ENCODE measurements at places on chromosomes 3 and 15.

- no peak for DNase-seq
These were observed 169.3 kb upstream of the LRRN1 start for GRCh38 chr3:3629911-3630310.

- peak; percentile 66 for DNase-seq
These were observed 332.7 kb upstream of the THBS1 start for GRCh38 chr15:39248204-39248603.

- peak; percentile 67 for DNase-seq
These were observed 51.6 kb upstream of the LCTL start for GRCh38 chr15:66617137-66618090.

DNA sequence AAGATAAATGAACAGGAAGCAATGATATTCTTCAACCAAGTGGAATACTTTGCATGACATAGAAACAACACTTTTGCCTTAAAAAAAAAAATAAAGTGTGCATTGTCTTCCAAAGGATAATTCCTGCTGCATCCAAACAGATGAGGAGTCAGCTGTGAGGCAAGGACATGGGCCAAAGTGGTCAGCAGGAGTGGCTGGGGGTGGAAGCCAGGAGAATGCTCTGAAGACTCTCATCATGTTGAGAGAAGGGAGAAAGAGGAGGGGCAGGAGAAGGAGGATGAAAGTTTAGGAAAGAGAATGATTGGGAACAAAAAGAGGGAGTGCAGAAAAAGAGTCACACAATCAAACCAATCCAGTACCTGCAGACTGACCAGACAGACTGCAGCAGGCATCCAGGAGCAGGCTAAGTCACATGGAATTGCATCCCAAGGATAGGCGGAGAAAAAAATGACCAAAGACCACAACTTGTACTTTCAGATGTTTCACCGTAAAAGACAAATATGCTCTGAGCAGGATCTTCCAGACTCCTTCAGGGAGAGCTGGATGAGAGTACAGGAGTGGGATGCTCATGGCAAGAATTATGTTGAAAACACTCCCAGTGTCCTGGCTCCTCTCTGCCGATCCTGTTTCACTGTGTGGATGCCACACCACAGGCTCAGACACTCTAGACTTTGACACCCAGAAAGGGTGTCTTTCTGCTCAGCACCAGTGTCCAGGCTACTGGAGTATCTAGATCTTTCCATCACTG is 11.9 kb downstream of the ABI3BP start:
- no peak for DNase-seq

DNA sequence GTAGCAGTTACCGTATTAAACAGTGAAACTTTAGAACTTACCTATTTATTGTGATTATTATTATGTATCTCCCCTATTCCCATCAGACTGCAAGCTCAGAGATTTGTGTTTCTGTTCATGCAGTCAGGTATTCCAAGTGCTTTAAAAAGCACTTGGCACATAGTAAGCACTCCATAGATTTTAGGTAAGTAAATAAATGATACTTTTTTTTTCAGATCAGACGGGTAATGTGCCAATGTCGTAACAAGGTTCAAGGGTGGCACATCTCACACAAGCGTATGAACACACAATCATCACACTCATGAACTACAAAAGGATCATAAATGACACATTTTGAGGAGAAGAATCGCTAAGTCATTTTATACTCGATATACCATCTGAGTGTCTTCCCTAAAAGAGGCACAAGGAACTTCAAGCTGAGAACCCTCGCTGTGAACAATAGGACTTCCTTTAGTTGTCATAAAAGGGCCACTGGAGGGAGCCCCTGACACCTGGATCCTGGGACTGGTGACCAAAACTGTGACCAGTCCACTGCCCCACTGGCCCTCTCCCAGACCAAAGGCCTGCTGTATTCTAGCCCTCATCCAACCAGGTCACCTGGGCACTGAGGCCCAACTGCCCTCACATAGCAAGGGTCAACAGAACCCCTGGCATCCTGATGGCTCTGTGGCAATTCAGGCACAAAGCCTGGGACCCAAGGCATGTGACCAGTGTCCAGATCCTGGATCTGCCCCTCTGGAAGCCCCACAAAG is 32.1 kb downstream of the KIF9 start:
- DNase-seq = peak; percentile 47

- peak; percentile 81 for DNase-seq
These were observed 65.5 kb downstream of the GALK2 start for GRCh38 chr15:49235446-49236124.

DNA sequence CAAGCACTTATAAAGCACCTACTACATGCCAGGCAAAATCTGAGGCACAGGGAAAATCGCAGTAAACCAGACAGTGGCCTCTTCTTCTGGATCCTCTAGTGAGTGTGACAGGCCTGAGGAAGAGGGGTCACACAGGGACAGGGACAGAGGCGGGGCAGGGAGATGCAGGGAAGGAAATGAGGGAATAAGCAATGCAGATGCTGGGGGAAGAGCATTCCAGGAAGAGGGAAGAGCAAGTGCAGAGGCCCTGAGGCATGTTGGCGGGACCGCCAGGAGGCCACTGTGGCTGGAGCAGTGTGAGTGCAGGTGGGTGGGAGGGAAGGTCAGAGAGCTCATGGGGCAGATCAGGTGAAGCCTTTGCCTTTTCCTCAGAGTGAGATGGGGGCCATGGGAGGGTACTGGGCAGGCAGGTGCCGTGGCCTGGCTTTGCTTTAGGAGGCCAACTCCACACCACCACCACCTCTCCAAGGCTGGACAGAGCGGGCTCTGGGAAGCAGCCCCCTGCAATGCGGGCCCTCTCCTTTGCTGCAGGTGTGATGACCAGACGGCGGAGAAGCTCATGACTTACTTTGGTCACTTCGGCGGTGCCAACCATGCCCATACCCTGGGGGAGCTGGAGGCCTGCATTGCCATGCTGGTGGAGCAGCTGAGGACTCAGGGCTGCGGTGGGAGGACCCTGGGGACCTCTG is 26.8 kb upstream of the GP9 start:
- no peak for DNase-seq

GRCh38 chr3:106588739-106589138 is 719.9 kb upstream of the CBLB start:
- no peak for DNase-seq

DNA sequence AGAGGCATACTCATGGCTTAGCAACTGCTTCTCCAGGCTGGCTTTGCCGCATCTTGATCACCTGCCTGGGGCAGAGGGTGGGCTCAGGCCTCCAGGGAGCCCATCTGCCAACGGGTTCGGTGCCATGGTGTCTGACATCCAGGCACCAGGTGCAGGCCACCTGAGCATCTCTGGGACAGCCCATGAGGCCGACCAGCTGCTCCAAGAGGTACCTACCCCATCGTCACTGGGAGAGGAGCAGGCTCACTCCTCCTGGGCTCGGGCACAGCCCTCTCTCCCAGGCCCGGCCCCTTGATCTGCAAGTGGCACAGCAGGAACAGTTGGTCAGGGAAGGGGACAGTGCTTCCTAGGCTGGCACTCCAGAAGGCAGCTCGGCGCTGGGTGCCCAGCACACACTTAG is 21.9 kb downstream of the TPRA1 start:
- no peak for DNase-seq

DNA sequence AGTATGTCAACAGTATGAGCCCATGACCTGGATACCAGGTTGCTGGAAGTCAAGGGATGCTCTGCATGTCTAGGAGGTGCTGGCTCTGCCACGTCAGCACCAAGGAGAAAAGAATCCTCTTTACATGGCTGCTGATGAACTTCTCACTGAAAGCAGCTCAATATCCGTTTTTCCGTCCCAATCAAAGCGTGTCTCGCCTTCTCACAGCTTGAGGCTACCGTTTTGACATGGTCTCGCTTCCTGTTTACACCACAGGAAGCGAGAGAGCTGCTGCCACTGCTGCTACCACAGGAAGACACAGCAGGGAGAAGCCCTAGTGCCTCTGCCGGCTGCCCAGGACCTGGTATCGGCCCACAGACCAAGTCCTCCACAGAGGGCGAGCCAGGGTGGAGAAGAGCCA is 27.3 kb downstream of the STARD5 start:
- DNase-seq = no peak

DNA sequence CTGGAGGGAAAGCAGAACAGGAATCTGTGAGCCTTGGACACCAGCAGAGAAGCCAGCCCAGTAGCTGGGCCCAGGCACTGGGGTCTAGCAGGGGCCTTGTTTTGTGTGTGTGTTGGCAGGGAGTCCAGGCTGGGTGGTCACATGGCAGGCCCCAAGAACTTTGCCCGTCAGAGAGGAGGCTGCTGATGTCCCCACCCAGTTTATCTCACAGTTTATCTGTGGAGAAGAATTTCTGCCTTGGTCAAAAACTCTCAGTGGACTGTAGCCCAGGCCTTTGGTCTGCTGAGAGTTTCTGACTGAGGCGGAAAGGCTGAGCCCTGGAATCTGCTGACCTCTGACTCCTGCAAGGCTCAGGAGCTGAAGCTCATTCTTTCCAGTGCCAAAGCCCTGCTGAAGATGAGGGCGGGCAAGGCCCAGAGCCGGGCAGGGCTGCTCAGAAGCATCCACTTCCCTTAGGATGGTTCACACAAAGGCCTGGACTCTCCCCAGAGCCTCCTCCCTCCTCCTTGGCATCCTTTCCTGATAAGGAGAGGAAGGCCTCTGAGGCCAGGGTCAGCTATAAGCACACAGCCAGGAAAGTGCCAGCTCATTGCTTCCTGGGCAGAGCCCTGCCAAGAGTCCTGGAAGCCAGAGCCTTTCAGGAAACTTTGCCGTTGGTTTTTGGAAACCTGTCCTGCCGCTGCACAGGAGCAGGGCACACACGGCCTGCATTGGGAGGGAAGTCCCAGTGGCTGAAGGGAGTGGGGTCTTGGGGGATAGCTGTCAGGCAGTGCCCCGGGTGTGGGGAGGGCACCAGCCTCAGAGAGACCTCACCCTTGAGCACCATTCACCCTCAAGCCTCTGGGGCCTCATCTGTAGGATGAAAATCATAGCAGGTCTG is 37.2 kb upstream of the SLCO2A1 start:
- no peak for DNase-seq

DNA sequence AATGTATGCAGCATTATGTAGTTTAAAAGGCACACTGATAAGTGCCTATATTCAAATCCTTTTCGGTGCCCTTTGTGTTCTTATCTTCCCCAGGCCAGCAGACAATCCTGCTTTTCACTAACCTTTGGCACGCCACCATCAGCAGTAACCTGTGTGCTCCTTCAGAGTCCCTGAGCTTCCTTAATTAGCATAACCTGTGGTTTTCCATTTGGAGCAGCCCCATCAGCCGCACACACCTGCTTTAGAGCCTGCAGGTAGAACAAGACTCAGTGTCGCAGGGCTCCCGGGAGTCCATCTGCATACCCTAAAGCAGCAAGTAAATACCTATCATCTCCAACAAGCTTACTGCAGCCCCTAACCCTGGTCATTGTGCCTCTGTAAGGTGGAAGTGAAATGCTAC is 755.1 kb downstream of the ROBO2 start:
- DNase-seq = no peak

GRCh38 chr15:82297546-82297945 is 34.9 kb downstream of the SAXO2 start:
- no peak for DNase-seq

- no peak for DNase-seq
These were observed 8.9 kb upstream of the PLOD2 start for GRCh38 chr3:146169891-146170290.

DNA sequence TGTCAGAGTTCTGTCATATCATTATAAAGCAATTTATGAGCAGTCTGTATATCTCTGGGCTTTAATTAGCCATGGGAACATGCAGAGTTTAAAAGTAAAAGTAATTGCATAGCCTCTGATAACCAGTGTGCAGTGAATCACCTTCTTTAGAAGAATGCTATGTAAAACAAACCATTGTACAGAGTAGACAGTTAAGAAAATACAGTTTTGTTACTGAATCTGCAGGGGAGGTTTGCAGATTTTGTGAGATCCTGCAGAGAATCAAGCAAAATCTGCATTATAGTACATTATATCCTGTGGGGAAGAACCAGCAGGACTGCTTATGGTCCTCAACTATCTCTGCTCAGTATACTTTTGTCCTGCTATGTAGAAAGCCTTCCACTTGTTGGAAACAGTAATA is 396.2 kb upstream of the NAALADL2 start:
- DNase-seq = no peak

- no peak for DNase-seq
These were observed 244.7 kb upstream of the TBL1XR1 start for GRCh38 chr3:177441813-177442646.

DNA sequence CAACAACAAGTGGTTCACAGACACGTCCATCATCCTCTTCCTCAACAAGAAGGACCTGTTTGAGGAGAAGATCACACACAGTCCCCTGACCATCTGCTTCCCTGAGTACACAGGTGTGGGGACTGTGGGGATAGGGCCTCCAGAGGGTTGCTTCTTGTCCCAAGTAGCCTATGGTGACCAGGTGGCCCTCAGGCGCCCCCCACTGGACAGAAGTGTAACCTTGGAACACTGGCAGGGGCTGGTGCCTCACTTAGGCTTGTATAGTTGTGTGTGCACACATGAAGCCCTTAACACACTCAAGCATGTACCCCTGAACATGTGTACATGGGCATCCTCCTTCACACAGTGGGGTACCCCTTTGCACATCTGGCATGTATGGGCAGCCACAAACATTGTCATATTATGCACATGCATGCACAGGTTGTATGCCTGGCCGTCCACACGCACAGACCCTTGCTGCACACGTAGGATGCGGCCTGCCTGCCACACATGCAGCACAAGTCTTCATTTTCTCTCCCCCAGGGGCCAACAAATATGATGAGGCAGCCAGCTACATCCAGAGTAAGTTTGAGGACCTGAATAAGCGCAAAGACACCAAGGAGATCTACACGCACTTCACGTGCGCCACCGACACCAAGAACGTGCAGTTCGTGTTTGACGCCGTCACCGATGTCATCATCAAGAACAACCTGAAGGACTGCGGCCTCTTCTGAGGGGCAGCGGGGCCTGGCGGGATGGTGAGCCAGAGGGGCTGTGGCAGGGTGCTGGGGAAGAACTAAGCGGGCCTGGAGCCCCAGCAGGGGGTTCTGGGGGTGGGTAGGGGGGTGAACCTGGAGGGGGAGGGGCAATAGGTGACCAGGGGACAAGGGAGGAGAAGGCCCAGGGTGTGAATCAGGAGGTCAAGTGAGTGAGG is 11.7 kb upstream of the SEMA3B start:
- no peak for DNase-seq

DNA sequence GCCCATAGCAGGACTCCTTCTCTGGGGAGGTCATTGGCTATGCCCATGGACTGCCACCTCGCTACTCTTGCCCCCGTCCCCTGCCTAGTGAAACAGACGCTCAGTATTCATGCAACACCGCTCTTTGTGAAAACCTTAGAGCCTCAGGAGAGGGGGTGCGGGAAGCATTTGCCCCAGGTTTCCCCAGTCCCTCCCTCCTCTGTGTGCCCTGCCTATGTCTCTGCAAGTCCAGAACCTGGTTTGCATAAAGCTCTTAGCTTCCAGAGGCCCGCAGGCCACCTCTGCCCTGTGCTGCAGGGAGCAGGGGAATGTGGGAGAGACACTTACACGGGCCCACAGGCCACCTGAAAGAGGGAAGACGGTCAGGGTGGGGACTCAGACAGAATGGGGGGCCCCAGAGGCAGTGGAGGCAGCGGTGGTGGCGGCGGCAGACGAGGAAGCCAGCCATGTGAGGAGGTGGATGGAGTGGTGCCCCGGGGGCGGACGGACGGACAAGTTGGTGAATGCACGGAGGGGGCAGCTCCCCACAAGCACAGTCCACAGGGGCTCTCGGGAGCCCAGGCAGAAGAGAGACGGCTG is 33.8 kb upstream of the CTSH start:
- DNase-seq = no peak

- no peak for DNase-seq
These were observed 89.9 kb downstream of the RBMS3 start for GRCh38 chr3:29370476-29371420.

GRCh38 chr15:28919679-28920655 is 34.2 kb downstream of the APBA2 start:
- DNase-seq = no peak
